ENCODE measurements at places on chromosomes 3 and 15.

- DNase-seq, result no peak
Observed at GRCh38 chr15:38307251-38307650, 54.6 kb downstream of the SPRED1 start.

DNA sequence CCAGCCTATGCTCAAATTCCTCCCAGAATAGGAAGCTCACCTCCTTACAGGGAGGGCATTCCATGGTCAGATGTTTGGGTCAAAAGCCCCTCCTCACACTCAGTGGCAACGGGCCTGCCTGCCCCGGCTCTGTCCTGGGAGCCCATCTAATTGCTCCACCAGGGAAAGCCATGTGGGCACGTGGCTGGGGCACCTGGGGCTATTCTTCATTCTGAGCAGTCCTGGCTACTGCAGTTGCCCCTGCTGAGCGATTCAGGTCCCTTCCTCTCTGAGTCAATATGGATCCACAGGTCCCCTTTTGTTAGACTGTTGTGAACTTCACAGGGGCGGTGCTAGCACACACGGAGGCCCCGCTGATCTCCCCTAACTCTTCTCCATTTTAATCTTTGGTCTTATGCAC lies 39.4 kb downstream of the TPRA1 start:
- no peak for DNase-seq

GRCh38 chr3:95082191-95082590 lies 1019.3 kb downstream of the NSUN3 start:
- no peak for DNase-seq

- no peak for DNase-seq
Observed at GRCh38 chr3:108296239-108296638, at the start of gene HHLA2. Gene HHLA2, plus strand, starts transcription at chr3:108296548. Its CDS starts 55,266 bp downstream, at chr3:108351814.

DNA sequence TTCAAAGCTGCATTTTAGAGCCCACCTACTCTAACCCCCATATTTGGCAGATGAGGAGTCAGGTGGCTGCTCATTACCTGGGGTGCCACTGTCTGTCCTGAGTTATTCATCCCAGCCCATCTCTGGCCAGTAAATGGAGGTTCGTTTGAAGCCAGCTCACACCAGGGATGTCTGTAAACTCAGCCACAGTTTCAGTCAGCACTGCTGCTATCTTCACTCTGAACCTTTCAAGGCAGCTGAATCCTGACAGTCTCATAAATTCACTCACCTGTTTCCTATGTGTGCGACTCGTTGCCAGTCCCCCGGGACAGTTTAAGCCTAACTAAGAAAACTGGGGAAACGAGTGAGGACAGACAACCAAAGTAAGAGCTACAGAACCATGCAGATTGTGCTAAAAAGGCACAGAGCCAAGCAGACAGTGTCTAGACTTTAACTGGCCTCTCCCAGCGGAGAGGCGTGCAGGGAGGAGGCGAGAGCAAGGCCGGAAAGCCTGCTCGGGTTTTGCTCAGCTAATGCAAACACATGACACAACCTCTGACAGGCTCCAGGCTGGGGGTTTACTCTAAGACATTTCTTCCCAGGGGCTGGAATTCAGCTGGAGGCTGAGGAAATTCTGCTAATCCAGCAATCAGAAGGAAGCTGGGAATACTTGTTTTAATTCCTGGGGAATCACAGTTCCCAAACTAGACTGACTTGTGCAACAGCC lies 12.0 kb downstream of the FSTL1 start:
- DNase-seq, result peak; percentile 94

- no peak for DNase-seq
Observed at GRCh38 chr3:153285194-153285641, 123.2 kb downstream of the RAP2B start.

- DNase-seq, result peak; percentile 71
Observed at GRCh38 chr3:128875556-128876120, 3.8 kb upstream of the ACAD9 start.

All from stomach (tissue), 19 donors.